ENCODE measurements at places on chromosomes 16 and 17. TPM values are rescaled to one million over a fixed set of nuclear protein-coding genes. Genes with fewer than 3 reads are reported as not detected.

Gene TBX2
- polyA plus RNA-seq, result 29.3 TPM

Gene SOX9
- polyA plus RNA-seq, result 74.6 TPM

Gene CDH8
- polyA plus RNA-seq, result 4.8 TPM

Gene FOXL1
- 0.51 TPM for polyA plus RNA-seq

Gene SPAG9
- 26.5 TPM for polyA plus RNA-seq

Gene NXN
- 88.0 TPM for polyA plus RNA-seq

Gene HOXB2
- 29.9 TPM for polyA plus RNA-seq

Gene SLC5A11
- 0.44 TPM for polyA plus RNA-seq

Gene KRTAP4-6
- polyA plus RNA-seq, result not detected

Gene SLC16A13
- polyA plus RNA-seq, result 18.8 TPM

Gene CCL13
- not detected for polyA plus RNA-seq

Gene ATXN7L3
- polyA plus RNA-seq, result 29.2 TPM

Gene CNGB1
- polyA plus RNA-seq, result not detected

All from hepatocyte (in vitro differentiated cells).